ENCODE measurements at places on chromosomes 6 and 20.

- no peak for DNase-seq
Observed at GRCh38 chr6:89707766-89708165, 69.2 kb upstream of the LYRM2 start.

- no peak for DNase-seq
Observed at GRCh38 chr6:81813305-81813704, 60.8 kb upstream of the TENT5A start.

DNA sequence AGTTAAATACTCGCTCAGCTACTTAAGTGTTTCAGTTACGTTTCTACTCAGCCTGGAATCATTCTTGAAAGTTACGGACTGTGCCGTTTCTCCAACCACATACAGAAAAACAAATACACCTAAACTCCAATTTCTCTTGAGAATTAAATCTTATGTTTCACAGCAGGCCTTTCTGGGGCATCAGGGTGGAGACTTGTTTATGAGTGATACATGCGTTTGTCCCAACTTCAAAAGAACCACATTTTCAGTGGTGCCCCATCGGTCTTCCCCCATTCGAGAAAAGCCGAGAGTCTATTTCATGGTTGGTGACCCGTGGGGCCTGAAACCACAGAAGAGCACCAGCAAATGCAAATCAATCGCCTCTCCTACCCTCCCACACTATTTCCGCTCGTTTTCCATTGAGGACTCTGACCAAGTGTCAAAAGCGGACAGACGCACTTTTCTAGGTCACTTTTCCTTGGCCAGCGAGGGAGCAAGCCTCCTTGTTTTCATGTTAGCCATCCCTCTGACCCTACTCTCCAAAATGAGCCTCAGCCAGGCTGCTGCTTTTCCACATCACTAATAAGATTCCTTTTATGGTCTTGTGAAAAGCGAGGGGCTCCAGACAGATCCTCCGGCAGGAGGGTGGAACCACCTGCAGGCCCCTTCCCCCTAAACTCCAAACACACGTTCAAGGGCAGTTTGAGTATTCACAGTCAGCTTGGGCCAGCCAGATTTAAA, 3.1 kb downstream of the JAG1 start:
- DNase-seq: no peak

DNA sequence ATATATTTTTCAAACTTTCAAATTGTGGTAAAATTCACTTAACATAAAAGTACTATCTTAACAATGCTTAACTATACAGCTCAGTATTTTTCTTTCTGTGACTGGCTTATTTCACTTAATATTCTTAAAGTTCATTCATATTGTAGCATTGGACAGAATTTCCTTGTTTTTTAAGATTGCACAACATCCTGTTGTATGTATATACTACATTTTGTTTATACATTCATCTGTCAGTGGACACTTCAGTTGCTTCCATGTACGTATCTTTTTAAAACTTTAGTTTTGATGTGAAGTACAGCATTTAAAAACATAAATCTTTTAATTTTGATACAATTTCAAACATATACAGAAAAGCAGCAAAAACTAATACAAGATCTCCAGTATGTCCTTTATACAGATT, 220.7 kb downstream of the ZFAND3 start:
- DNase-seq: no peak

GRCh38 chr6:30378290-30378937, 33.5 kb downstream of the RPP21 start:
- no peak for DNase-seq

GRCh38 chr6:4664117-4664626, 112.0 kb upstream of the CDYL start:
- peak; percentile 85 for DNase-seq

DNA sequence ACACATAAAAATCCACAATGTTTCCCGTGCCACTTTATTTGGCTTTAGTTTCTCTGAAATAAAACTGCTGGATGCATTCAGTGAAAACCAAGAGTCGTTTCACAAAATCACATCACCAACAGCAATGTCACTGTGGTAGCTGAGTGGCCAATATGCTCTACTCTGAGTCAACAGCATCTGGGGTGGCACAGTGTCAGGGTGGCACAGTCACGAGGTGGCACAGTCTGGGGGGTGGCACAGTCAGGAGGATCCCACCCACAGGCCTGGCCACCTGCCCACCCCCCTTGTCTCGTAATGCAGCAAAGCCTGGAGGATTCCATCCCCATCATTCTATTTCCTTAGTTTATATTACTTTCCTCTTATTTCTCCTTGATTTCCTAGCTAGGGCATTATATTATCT, 87.0 kb downstream of the ANKRD60 start:
- no peak for DNase-seq

- DNase-seq: no peak
Observed at GRCh38 chr20:41275301-41275731, 42.2 kb downstream of the ZHX3 start.
